Breast epithelium (tissue), 4 donors: ENCODE measurements at places on chromosomes 1 and 21. TPM values are rescaled to one million over a fixed set of nuclear protein-coding genes. Genes with fewer than 3 reads are reported as not detected.
A peak's percentile ranks its signal among the peaks of the same experiment; 100 is the strongest.

DNA sequence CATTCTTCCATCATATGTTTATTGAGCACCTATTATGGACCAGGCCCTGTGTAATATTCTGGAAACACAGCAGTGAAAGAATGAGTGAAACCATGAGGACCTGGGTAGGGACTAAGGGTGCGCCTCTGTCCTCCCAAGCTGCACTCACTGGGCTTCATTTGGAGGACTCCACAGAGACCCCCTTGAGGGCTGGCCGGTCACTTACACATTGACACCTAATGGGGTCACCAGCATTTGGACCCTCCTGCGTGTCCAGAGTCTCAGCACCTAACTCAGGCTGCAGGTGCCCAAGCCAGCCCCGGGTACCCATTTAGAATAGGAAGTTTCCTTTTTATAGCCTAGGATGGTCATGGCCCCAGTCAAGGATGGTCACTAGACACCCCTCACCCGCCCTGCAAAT, 2.8 kb upstream of the FNDC5 start:
- peaks cover 3% of the 10 kb centered on the region for H3K4me1 ChIP-seq
- H3K36me3 ChIP-seq, result no peaks in the 10 kb centered on the region
- H3K27ac ChIP-seq, result no peak overlapping the region
- no peaks in the 10 kb centered on the region for H3K27me3 ChIP-seq

The PCSK9 gene
- not detected for total RNA-seq

DNA sequence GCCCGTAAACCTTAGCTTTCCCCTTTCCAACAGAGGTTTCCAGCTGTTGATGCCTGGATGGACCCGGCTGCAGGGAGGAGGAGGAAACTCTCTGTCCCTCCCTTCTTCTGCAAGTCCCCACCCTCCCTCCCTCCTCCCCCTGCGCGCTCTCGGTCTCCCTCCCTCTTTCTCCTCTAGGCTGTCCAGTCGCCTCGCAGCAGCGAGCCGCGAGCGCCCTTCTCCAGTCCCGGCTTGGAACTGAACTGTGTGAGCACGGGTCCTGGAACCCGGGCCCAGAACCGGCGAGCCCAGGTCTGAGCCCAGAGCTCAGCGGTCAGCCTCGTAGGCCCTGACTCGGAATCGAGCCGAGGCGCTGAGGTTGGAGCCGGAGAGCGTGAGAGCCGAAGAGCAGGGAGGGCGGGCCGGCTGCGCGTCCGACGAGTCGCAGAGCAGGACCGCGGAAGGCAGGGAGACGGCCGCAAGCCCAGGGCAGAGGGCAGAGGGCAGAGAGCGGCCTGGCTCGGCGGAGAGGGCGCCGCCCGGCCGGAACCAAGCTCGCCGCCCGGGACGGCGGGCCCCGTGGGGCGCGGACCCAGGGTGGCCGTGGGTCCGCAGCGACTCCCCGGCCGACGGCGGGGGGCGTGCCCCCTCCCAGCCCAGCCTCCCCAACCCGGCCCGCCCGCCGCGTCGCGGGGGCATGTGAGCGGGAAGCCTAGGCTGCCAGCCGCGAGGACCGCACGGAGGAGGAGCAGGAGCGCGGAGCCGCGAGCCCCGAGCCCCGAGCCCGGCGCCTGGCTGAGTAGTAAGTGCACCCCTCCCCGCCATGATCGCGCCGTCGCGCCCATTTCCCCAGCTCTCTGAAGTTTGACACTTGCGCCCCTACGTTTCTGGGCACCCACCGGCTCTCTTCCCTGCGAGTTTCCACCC, at the start of gene SOX13:
Gene SOX13, plus strand, starts transcription at position 185 of the 906 bp plus-strand sequence. CDS start 39,801 bp downstream, outside the sequence.
- no peaks in the 10 kb centered on the region for H3K36me3 ChIP-seq
- H3K27me3 ChIP-seq, result no peaks in the 10 kb centered on the region
- H3K4me3 ChIP-seq, result peak within 1 kb of the TSS; percentile 83
- H3K27ac ChIP-seq, result peak within 1 kb of the TSS; percentile 81
- no peaks in the 10 kb centered on the region for H3K4me1 ChIP-seq
- peak; percentile 81 for DNase-seq

The TMEM240 gene
- 8.8 TPM for total RNA-seq

DNA sequence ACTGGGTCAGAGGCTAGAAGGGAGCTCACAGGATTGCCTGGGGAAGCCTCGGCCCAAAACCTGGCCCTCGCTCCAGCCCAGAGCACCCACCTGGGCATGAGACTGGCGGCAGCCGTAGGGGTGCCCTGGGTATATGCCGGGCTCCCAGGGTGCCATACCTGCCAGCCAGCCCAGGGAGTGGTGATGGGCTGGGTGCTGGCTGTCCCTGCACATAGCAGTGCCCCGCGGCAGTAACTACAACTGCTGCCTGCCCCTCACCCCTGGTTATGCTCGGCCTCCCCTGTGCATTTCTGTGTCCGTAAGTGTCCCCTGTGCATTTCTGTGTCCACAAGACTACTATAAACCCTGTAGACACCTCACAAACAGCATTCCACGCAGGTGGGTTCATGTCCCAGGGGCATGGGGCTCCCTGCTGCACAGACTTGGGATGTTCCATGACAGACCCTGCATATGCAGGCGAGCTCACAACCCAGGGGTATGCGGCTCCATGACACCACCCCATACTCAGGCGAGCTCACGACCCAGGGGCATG, 5.8 kb upstream of the SPATC1L start:
- peaks cover 13% of the 10 kb centered on the region for H3K4me1 ChIP-seq
- peak; percentile 49 for DNase-seq
- H3K27me3 ChIP-seq, result no peaks in the 10 kb centered on the region
- no peaks in the 10 kb centered on the region for H3K36me3 ChIP-seq
- no peak overlapping the region for H3K4me3 ChIP-seq

DNA sequence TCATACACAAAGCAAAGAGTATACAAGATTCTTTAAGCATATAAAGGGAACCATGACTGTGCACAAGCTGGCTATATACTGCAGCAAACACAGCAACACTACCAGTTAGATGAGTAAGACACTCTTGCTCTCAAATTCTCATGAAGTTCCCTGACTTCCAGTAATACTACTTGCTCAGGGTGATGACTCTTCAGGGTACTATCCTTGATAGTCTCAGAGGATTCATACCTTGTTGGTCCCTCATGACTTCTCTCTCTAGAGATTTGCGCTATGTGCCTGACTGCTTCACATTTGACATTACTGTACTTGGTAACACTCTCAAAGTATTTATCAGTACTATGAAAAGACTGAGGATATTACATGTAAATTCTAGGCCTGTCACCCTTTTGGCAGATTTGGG, 159.8 kb upstream of the ZRANB2 start:
- H3K4me3 ChIP-seq, result no peak overlapping the region
- no peak overlapping the region for H3K27ac ChIP-seq
- no peaks in the 10 kb centered on the region for H3K36me3 ChIP-seq
- DNase-seq, result no peak
- H3K27me3 ChIP-seq, result no peaks in the 10 kb centered on the region
- H3K4me1 ChIP-seq, result no peaks in the 10 kb centered on the region

The ZMYND12 gene
- total RNA-seq, result 1.3 TPM

The NRAS gene
- 27.4 TPM for total RNA-seq

GRCh38 chr1:113088972-113089371, 16.0 kb downstream of the LRIG2 start:
- no peaks in the 10 kb centered on the region for H3K4me1 ChIP-seq
- H3K4me3 ChIP-seq, result no peak overlapping the region
- H3K27me3 ChIP-seq, result no peaks in the 10 kb centered on the region
- H3K27ac ChIP-seq, result no peak overlapping the region
- DNase-seq, result no peak
- no peaks in the 10 kb centered on the region for H3K36me3 ChIP-seq

DNA sequence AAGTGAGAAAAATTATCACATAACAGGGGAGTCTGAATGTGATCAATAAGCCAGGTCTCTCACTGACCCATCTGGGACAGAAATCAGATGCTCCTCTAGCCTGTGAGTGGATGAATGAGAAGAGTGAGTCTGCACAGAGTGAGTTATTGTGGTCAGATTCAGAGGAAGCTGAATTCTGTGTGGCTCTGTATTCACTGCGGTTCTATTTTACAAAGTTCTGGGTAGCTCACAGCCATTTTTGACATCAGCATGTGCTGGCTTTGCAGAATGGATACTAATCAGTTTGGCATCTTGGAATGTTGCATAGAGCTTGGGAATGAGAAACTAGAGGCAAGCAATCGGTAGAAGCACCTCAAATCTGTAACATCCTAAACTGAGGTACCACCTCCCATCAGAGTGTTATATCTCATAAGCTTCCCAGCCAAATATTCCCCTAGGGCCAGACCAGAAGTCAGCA, 3.8 kb downstream of the COLGALT2 start:
- no peaks in the 10 kb centered on the region for H3K36me3 ChIP-seq
- H3K4me1 ChIP-seq, result no peaks in the 10 kb centered on the region
- H3K4me3 ChIP-seq, result no peak overlapping the region
- no peaks in the 10 kb centered on the region for H3K27me3 ChIP-seq

DNA sequence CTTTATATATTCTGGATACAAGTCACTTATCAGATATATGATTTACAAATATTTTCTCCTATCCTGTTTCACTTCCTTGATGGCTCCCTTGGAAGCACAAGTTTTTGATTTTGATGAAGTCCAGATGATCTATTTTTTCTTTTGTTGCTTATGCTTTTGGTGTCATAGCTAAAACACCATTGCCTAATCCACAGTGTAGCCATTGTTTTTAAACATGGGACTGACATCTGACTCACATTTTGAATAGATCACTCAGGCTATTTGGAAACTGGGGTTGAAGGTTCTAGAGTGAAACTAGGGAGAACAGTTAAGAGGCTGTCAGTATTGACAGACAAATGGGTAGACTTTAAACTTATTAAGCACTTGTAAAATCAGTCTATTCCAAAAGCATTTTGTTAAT, 16.6 kb downstream of the AK4 start:
- no peak overlapping the region for H3K4me3 ChIP-seq
- H3K27me3 ChIP-seq, result no peaks in the 10 kb centered on the region
- H3K4me1 ChIP-seq, result no peaks in the 10 kb centered on the region
- no peaks in the 10 kb centered on the region for H3K36me3 ChIP-seq
- no peak overlapping the region for H3K27ac ChIP-seq

DNA sequence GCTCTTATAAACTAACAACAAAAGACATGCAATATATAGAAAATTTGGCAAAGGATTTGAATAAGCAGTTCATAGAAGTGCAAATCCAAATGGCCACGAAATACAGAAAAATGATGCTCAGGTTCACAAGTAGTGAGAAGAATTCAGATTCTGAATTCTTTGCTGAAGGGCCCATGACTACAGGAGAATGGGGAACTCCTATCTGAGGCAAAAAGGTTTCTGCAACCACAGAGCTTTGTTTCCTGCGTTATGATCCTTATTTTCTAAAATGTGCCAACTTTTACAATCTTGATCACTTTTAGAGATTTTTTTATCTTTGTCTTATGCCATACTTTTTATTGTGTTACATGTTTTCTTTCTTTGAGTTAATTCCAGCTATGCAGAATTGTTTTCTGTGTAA, 91.3 kb downstream of the ITSN1 start:
- H3K4me3 ChIP-seq, result no peak overlapping the region
- H3K27me3 ChIP-seq, result no peaks in the 10 kb centered on the region
- H3K4me1 ChIP-seq, result no peaks in the 10 kb centered on the region
- no peak overlapping the region for H3K27ac ChIP-seq

DNA sequence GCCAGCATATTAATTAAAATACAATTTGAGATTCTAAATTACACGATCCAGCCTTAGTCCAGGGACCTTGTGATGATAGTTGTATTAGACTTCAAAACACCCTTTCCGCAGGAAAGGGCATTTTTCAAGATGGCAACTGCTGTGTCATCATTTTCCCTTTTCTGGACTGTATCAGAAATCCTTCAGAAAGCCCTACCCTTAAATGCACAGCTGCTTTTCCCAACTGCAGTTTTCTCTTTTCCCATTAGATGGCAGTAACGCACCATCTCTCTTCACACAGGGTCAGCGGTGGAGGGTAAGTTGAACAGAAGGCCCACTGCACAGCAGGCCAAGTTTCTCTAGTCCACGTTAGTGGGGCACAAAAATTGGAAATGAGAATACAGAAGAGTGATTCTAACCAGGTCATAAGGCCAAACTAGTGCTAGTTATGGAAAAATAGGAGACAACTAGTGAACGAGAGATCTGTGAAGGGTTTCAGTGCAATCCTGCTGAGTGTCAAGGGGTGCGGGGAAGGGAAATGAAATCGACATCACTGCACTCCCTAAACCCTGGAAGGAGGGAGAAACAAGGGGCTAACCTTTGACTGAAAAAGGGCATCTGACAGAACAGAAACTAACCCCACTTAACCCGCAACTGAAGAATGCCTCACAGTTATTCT, 22.1 kb upstream of the TDRD10 start:
- H3K36me3 ChIP-seq, result no peaks in the 10 kb centered on the region
- H3K27ac ChIP-seq, result no peak overlapping the region
- H3K4me3 ChIP-seq, result no peak overlapping the region
- H3K27me3 ChIP-seq, result no peaks in the 10 kb centered on the region

- no peak overlapping the region for H3K27ac ChIP-seq
- DNase-seq, result no peak
- H3K27me3 ChIP-seq, result no peaks in the 10 kb centered on the region
- H3K4me3 ChIP-seq, result no peak overlapping the region
- no peaks in the 10 kb centered on the region for H3K36me3 ChIP-seq
- no peaks in the 10 kb centered on the region for H3K4me1 ChIP-seq
Measured at GRCh38 chr1:30008998-30009657, 714.3 kb downstream of the MATN1 start.

The EFHD2 gene
- total RNA-seq, result 43.9 TPM

DNA sequence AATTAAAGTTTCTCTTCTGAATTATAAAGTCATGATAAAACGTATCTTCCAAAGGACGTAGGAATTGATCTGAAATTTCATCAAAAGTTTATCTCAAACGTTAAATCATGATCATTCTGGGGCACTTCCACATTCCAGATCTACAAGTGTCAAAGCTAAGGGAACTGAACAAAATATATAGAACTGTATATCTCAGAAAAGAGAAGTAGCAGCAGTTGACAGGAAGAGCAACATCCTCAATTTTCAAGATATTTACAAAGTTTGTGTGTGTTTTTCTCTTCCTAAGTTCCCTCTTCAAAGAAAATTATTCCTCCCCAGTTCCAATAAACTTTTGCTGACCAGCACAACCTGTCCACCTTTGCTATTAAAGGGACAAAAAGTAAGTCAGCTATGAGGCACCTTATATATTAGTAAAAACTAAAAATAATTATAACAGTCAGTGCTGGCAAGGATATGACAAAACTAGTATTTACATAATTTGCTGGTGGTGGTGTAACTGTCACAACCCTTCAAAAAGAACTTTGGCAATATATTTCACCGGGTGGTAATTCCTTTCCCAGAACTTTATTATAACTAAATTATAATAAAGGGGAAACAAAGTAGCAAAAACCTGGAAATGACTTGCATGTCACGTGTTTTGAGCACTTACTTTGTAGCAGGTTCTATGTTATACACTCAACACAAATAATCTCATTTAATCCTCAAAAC, 38.5 kb upstream of the EYA3 start:
- no peak overlapping the region for H3K27ac ChIP-seq
- no peak overlapping the region for H3K4me3 ChIP-seq
- no peaks in the 10 kb centered on the region for H3K27me3 ChIP-seq
- H3K36me3 ChIP-seq, result no peaks in the 10 kb centered on the region
- no peak for DNase-seq

The RXFP4 gene
- total RNA-seq, result not detected

The RUNX3 gene
- 9.1 TPM for total RNA-seq

The SAMSN1 gene
- total RNA-seq, result 15.4 TPM

DNA sequence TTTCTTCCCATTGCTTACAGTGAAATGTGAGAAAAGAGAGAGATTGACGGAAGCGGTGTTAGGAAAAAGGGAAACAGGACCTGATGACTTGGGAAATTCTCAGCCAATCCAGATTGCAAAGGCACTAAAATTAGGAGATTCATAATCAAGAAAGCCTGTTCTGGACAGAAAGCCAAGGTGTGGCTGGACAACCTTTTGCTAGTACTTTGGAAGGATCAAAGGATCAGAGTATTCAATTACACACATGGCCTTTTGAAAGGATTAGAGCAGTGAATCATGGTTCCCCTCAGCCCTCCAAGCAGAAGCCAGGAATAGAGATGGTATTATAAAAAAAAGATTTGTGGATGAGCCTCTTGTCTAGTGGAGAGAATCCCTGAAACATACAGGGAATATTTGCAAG, 669.8 kb upstream of the ADAMTS5 start:
- no peak overlapping the region for H3K4me3 ChIP-seq
- H3K36me3 ChIP-seq, result no peaks in the 10 kb centered on the region
- no peaks in the 10 kb centered on the region for H3K4me1 ChIP-seq
- H3K27me3 ChIP-seq, result no peaks in the 10 kb centered on the region
